PC-9 (cell line): ENCODE measurements at places on chromosomes 5 and 9. TPM values are rescaled to one million over a fixed set of nuclear protein-coding genes. Genes with fewer than 3 reads are reported as not detected.
A peak's percentile ranks its signal among the peaks of the same experiment; 100 is the strongest.

- DNase-seq, result no peak
Observed at GRCh38 chr5:32722957-32723356, 11.8 kb downstream of the NPR3 start.

- peak; percentile 53 for DNase-seq
Observed at GRCh38 chr5:39231705-39232525, 12.6 kb upstream of the FYB1 start.

DNA sequence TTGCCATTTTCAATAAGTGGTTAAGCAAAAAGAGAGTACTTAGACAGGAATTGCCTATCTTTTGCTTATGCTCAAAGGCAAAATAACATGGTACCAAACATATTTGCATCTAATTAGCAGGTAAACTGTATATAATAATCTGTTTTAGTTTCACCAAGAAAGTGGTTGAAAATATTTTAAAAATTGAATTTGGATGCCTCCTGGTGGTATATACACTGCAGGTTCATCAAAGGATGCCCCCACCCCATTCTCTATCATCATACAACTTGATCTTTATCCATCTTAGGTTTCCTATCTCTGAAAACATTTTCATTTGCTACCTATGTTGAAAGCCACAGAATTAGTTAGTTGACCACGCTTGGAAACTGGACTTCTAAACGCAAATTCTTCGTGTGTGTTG lies 47.0 kb upstream of the MROH2B start:
- no peak for DNase-seq

DNA sequence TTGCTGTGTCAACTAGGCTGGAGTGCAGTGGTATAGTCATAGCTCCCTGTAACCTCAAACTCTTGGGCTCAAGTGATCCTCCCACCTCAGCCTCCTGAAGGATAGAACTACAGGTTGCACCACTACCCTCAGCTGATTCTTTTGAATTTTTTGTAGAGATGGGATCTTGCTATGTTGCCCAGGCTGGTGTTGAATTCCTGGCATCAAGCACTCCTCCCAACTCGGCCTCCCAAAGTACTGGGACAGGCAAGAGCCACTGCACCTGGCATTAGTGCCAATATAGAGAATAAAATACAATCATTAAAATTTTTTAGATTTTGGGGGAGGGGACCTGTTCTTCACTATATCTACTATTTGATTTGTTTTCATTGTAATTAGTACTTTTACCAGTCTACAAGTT lies 15.4 kb downstream of the PPIP5K2 start:
- DNase-seq, result no peak

GRCh38 chr9:129681924-129682323 lies 16.5 kb downstream of the PRRX2 start:
- DNase-seq, result no peak

DNA sequence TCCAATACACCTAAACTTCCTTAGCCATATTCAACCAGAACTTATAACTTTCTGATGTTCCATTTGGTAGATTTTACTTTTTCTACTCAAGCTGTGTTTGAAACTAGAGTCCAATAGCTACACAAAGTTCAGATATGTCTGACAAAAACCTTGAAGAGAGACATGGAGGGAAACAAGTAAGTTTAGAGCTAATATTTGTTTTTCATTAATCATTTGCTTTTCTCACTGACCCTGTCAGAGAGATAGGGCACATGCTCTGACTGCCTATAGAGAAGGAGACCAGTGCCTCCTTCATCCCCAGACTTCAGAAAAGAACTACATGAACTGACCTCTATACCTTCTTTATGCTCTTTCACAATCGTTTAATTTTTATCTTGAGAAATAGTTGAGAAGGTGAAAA lies 157.0 kb upstream of the PPP1R2B start:
- DNase-seq, result no peak

GRCh38 chr5:80860924-80861613 lies 99.1 kb upstream of the RASGRF2 start:
- DNase-seq, result no peak

The FST gene
- 0.63 and 0.65 TPM in 2 replicates for total RNA-seq

The SNCB gene
- total RNA-seq, result not detected in 2 replicates

The CCL27 gene
- total RNA-seq, result 0.44 and 0.98 TPM in 2 replicates
